ENCODE measurements at places on chromosomes 2 and 18. TPM values are rescaled to one million over a fixed set of nuclear protein-coding genes. Genes with fewer than 3 reads are reported as not detected.

DNA sequence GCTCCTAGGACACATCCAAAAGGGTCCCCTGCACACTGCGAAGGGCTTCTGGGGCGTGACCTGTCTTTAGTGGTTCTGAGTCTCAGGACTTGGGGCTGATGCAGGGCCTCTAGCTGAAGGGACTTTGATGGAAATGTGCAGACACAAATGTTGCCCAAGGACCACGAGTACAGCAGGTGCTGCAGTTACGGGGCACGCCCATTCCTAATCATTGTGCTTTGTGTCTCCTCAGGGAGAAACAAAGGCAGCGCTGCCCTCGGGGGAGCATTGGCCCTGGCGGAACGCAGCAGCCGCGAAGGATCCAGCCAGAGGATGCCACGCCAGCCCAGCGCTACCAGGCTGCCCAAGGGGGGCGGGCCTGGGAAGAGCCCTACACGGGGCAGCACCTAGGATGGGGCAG is 8.0 kb downstream of the TUBA3E start:
- no peak for DNase-seq
- H3K27me3 ChIP-seq = no peaks in the 10 kb centered on the region
- no peak overlapping the region for H3K27ac ChIP-seq
- peaks cover 8% of the 10 kb centered on the region for H3K4me1 ChIP-seq
- no peak overlapping the region for H3K4me3 ChIP-seq
- peaks cover 9% of the 10 kb centered on the region for H3K36me3 ChIP-seq

DNA sequence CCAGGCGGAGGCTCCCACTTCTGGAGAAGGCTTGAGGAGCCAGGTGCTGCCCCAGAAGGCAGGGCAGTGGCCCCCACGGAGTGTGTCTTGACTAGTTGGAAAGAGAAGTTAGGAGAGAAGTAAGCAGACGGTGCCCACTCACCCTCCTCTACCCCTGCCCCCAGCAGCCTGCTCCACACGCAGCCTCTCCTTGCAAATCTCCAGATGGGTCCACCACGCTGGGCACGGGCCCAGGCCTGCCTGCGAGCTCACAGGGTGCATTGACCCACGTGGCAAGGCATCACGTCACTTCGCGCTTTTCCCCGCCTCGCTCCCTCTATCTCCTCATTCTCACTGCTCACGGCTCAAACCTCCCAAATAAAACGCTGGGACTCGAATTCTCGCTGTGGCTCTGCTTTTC is 71.8 kb upstream of the RAB12 start:
- H3K36me3 ChIP-seq = no peaks in the 10 kb centered on the region
- no peaks in the 10 kb centered on the region for H3K4me1 ChIP-seq
- no peak overlapping the region for H3K27ac ChIP-seq
- H3K27me3 ChIP-seq = peaks cover 48% of the 10 kb centered on the region
- no peak overlapping the region for H3K4me3 ChIP-seq

DNA sequence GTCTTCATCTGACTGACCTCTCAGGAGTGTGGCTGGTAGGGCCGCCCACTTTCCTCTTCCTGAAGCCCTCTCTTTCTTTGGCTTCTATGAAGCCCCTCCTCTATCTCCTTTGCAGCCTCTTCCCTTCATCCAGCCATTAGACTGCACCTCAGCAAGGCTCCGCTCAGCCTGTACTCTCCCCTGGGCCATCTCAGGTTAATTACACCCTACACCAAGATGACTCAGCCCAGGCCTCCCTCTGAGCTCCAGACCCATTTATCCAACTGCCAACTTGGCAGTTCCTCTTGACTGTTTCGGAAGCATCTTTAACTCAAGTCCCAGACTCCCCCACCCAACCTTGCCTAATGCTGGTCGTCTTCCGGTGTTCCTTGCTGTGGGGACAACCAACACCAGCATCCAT is 5.8 kb upstream of the WNT6 start:
- DNase-seq = no peak
- peaks cover 24% of the 10 kb centered on the region for H3K4me1 ChIP-seq
- no peak overlapping the region for H3K4me3 ChIP-seq
- H3K36me3 ChIP-seq = no peaks in the 10 kb centered on the region
- H3K27ac ChIP-seq = no peak overlapping the region
- peaks cover 59% of the 10 kb centered on the region for H3K27me3 ChIP-seq

GRCh38 chr2:53640466-53640865 is 127.1 kb upstream of the CHAC2 start:
- H3K27ac ChIP-seq = no peak overlapping the region
- DNase-seq = no peak
- H3K36me3 ChIP-seq = no peaks in the 10 kb centered on the region
- no peak overlapping the region for H3K4me3 ChIP-seq
- no peaks in the 10 kb centered on the region for H3K4me1 ChIP-seq
- no peaks in the 10 kb centered on the region for H3K27me3 ChIP-seq

Gene CPO
- 0.40 TPM for total RNA-seq

Gene SERPINB10
- not detected for total RNA-seq

Gene CXCR2
- total RNA-seq = not detected

Measured in Calu3 (cell line).